ENCODE measurements at places on chromosomes 4 and X. TPM values are rescaled to one million over a fixed set of nuclear protein-coding genes. Genes with fewer than 3 reads are reported as not detected.

The NHS gene
- total RNA-seq, result 1.8 TPM

The RTL3 gene
- not detected for total RNA-seq

The HSFX3 gene
- total RNA-seq, result not detected

The APLN gene
- 2.4 TPM for total RNA-seq

The USP17L20 gene
- not detected for total RNA-seq

The PSMD10 gene
- 33.0 TPM for total RNA-seq

The SERPINA7 gene
- not detected for total RNA-seq

The CCSER1 gene
- not detected for total RNA-seq

The UGT8 gene
- total RNA-seq, result 0.17 TPM

The IL2RG gene
- total RNA-seq, result 395 TPM

The RHOXF2B gene
- not detected for total RNA-seq

The GK gene
- total RNA-seq, result 13.2 TPM

The SLC49A3 gene
- total RNA-seq, result 2.0 TPM

The GAB1 gene
- 0.62 TPM for total RNA-seq

The FHIP1A gene
- total RNA-seq, result 0.83 TPM

The KCND1 gene
- total RNA-seq, result 5.6 TPM

The PLXNB3 gene
- total RNA-seq, result 2.1 TPM

The NCBP2L gene
- total RNA-seq, result not detected

The NMU gene
- not detected for total RNA-seq

The AFF2 gene
- 0.68 TPM for total RNA-seq

The CENPE gene
- total RNA-seq, result 44.7 TPM

The FRG2 gene
- not detected for total RNA-seq

The SPANXA2 gene
- not detected for total RNA-seq

The ZCCHC13 gene
- not detected for total RNA-seq

The HSPA4L gene
- total RNA-seq, result 0.28 TPM

The RRH gene
- not detected for total RNA-seq

The VCX2 gene
- not detected for total RNA-seq

The PHEX gene
- total RNA-seq, result 0.55 TPM

The TEX13C gene
- not detected for total RNA-seq

Data from activated naive CD8-positive, alpha-beta T cell treated with anti-CD3 and anti-CD28 coated beads, Interleukin-2, amount 10 ng/mL, durations not matched to agents 7 days and 5 days (primary cell).